ENCODE measurements at places on chromosomes 2 and 18. TPM values are rescaled to one million over a fixed set of nuclear protein-coding genes. Genes with fewer than 3 reads are reported as not detected.

Gene REG3G
- not detected for total RNA-seq

Gene FSIP2
- 5.5 TPM for total RNA-seq

Gene ABCG5
- 0.27 TPM for total RNA-seq

Gene CRACDL
- 4.6 TPM for total RNA-seq

Gene C18orf32
- 51.0 TPM for total RNA-seq

Gene CCL20
- total RNA-seq, result not detected

Gene TRIM43B
- not detected for total RNA-seq

Gene GPN1
- total RNA-seq, result 37.1 TPM

Gene EDAR
- total RNA-seq, result 0.66 TPM

Gene LYG1
- 1.5 TPM for total RNA-seq

Gene KIAA2012
- total RNA-seq, result not detected

Gene SOX11
- 58.1 TPM for total RNA-seq

Gene PROKR1
- total RNA-seq, result 3.1 TPM

Gene CENPA
- 2.4 TPM for total RNA-seq

Gene GAREM2
- total RNA-seq, result 5.5 TPM

Gene ITGAV
- 246 TPM for total RNA-seq

Gene L3MBTL4
- 10.8 TPM for total RNA-seq

Gene MERTK
- total RNA-seq, result 12.6 TPM

Gene VIL1
- not detected for total RNA-seq

Gene LBX2
- total RNA-seq, result not detected

Gene LIMS2
- total RNA-seq, result 11.2 TPM

Gene ERICH2
- total RNA-seq, result not detected

Gene SLC11A1
- 7.8 TPM for total RNA-seq

Gene PLA2R1
- total RNA-seq, result 13.2 TPM

Gene IL36RN
- 0.22 TPM for total RNA-seq

Gene ANKRD30BL
- 7.3 TPM for total RNA-seq

Gene KATNAL2
- 4.6 TPM for total RNA-seq

Gene WDR7
- 80.0 TPM for total RNA-seq

Gene SERPINB10
- total RNA-seq, result 1.3 TPM

Gene BIN1
- total RNA-seq, result 132 TPM

Gene AQP12B
- not detected for total RNA-seq

Gene NLRC4
- 0.11 TPM for total RNA-seq

Gene GALNT13
- 82.7 TPM for total RNA-seq

Gene SERPINB11
- total RNA-seq, result 0.93 TPM

Gene CDH20
- 36.9 TPM for total RNA-seq

Gene SLC9A4
- 0.55 TPM for total RNA-seq

Gene EPB41L3
- total RNA-seq, result 103 TPM

Gene ZDBF2
- total RNA-seq, result 40.8 TPM

Gene PNO1
- 20.3 TPM for total RNA-seq

Gene EVA1A
- 13.2 TPM for total RNA-seq

Gene UGT1A3
- not detected for total RNA-seq

Gene CYP27A1
- 30.0 TPM for total RNA-seq

Gene SPAST
- 60.7 TPM for total RNA-seq

Gene CFC1
- total RNA-seq, result 0.55 TPM

Data from camera-type eye (tissue), 1 donor.